ENCODE measurements at places on chromosomes 13 and 19. TPM values are rescaled to one million over a fixed set of nuclear protein-coding genes. Genes with fewer than 3 reads are reported as not detected.

Gene LYL1
- 0.92 TPM for total RNA-seq

Gene ZC3H4
- 30.0 TPM for total RNA-seq

DNA sequence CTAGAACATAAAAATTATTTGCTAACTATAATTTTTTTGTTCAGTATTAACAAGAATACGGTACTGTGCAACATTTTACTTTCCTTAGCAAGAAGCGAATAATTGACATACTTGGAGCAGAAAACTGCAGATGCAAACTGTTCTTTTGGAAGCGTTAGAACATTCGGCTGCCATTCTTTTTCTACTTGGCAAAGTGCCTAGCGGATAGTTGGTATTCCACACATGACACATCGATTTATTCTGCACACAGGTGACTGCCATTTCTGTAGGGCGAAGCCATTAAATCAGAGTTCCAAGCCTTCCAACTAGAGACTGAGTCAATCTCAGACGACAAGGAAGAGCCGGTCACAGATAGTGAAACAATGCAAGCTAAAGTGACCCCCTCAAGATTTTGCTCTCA, 117.4 kb downstream of the TRPC4 start:
- no peak for DNase-seq

- DNase-seq: no peak
These were observed 709 bp downstream of the DPP9 start for GRCh38 chr19:4722671-4723594.

- DNase-seq: peak; percentile 58
These were observed 8.2 kb downstream of the MTIF3 start for GRCh38 chr13:27442071-27442647.

GRCh38 chr13:68168448-68168847, 938.3 kb upstream of the PCDH9 start:
- DNase-seq: no peak

Gene RNF17
- not detected for total RNA-seq

DNA sequence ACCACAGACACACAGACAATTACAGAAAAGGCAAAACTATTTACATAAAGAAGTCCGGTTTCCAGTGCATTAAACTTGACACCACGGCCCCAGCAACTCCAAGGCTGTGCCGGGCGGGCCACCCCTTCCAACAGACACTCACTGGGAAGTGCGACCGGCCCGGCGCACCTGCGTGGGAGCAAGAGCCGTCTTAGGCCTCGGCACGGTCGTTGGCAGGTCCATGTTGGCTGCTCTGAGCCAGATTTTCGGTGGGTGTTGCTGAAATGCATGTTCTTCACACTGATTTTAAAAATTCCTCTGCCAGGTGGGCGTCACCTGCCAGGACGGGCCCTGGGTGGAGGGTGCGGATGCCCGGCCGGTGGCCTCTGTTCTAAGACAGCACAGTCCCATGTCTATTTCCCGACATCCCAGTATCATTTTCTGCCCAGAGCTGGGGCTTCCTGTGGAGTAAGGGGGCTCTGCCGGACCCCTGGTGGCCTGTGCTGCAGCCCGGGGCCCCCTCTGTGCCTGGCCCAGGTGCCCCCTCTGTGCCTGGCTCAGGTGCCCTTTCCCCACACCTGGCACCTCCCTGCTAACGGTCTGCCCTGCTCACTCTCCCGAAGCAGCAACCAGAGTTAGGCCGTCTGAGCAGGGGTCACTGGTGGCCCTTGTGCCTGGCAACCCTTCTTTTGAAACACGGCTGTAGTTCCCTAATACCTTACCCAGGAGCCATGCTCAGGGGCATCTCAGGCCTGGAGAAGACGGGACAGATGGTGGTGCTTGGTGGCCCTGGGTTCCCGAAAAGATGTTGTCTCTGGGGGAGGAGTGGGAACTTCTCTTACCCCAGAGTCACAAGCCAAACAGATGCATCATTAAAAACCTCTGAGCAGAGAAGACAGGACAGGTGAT, 9.2 kb downstream of the TMEM255B start:
- DNase-seq: no peak

Gene LPAR6
- total RNA-seq: 5.4 TPM

GRCh38 chr19:6999933-7000332, 21.3 kb downstream of the MBD3L2B start:
- DNase-seq: no peak

- DNase-seq: no peak
These were observed 7.1 kb upstream of the IGFL3 start for GRCh38 chr19:46131485-46132143.

GRCh38 chr19:29371251-29372090, 154.3 kb upstream of the VSTM2B start:
- DNase-seq: no peak

DNA sequence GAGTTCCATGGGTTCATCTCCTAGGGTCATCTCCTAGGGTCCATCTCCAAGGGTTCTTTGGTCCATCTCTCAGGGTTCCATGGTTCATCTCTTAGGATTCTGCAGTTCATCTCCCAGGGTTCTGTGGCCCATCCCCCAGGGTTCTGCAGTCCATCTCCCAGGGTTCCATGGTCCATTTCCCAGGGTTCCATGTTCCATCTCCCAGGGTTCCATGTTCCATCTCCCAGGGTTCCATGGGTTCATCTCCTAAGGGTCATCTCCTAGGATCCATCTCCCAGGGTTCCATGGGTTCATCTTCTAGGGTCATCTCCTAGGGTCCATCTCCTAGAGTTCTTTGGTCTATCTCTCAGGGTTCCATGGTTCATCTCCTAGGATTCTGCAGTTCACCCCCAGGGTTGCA, 4.9 kb downstream of the TMEM59L start:
- DNase-seq: no peak

DNA sequence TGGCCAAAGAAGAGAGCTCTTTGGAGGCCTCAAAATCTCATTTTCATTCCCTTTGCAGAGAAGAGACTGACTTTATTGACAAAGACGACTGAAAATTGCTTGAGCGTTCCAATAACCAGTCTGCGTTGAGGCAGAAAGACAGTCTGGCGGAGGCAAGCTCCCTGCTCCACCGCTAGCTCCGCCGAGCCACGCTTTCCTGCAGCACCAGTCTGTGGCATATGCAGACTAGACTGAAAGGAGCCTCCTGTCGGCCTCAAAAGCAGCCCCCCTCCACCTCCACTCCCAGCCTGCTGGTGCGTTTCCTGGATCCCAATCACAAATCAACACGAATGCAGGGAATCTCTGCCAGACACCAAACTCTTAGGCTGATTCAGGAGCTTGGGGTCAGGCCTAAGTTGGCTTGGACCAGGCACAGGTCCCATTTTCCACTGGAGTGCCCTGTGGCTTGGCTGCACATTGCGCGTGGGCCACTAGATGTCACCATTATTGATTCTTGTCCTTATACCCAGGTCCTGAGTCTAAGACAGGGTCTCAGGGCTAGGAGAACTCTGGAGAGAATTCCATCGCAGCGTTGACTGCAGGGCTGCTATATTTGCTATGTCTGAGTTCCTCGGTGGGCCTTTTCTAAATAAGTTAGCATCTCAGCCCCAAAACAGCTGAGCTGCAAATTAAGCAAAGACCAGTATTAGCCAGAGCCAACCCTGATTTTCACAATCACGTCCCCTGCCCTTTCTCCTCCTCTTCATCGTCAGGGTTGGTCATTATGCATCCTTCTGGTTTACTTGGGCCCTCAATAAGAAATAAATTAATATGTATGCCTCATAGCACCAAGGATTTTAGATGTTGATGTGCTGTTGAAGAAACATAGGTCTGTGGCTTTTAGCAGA, 5.2 kb upstream of the ZNF507 start:
- DNase-seq: peak; percentile 43

DNA sequence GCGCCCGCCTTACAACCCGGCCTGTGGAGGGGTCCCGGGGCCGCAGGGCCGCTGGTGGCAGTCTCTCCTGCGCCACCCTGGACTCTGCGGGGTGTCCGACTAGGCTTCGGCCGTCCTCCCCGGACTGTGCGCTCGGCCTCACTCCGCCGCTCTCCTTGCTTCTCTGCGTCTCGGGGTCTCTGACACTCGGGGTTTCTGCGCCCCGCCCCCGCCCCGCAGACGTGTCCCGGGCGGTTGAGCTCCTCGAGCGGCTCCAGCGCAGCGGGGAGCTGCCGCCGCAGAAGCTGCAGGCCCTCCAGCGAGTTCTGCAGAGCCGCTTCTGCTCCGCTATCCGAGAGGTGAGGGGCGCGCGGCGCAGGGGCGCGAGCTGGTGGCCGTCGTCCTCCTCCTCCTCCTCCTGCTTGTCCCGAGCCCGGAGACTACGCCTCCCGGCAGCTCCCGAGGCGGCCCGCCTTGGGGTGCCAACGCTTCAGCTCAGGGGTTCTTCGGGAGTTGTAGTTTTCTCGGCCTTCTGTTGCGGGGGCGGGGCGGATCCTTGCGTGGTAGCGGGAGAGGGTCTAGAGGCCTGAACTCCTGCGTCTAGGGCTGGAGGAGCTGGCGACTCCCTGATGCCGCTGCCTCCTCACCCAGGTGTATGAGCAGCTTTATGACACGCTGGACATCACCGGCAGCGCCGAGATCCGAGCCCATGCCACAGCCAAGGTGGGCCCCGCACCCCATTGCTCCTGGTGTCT, 627 bp downstream of the LIN7B start:
- DNase-seq: peak; percentile 57

Gene DNAJC3
- total RNA-seq: 28.5 TPM

DNA sequence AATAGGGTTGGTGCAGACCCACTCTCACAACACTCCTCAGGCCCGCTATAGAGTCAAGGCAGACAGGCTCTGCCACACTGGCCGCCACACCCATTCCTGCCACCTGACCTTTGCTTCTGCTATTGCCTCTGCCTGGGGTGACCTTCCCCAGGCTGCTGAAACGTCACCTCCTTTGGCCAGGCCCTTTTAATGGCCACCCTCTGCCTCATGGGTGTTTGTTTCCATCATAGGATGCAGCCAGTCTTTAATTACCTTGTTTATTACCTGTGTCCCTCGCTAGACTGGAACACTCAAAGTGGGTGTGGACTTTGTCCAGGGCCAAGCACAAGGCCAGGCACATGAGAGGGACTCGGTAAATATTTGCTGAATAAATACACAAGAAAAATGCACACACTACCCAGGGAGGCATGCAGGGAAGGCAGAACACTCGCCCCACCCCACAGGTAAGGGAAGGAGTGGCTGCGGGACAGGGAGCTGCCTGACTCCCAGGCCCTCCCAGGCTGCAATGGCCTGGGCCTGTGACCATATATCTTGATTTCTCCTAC, 3.2 kb downstream of the LSM4 start:
- DNase-seq: no peak

- peak; percentile 47 for DNase-seq
These were observed 14.6 kb upstream of the C13orf42 start for GRCh38 chr13:51125495-51126226.

Gene FCER2
- total RNA-seq: 2.3 TPM

- DNase-seq: no peak
These were observed 27.9 kb upstream of the EDNRB start for GRCh38 chr13:77946522-77946921.

Gene CYP4F12
- total RNA-seq: 0.42 TPM

Gene CATSPERD
- total RNA-seq: not detected

DNA sequence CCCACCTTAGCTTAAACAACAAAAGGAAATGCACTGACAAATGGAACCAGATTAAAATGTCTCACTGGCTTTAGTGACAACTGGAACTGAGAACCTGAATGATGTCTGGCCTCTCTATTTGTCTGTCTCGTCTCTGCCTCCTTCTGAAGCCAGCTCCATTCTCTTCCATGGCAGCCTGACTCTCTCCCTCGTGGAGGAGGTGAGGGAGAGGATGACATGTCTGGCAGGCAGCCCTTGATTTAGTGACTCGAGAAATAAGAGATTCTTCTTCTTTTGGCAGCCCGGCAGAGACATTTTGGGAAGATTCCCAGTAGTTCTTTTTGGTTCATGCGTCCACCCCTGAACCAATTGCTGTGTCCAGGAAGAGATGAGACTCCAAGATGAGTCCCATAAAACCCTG, 131.7 kb downstream of the KLF5 start:
- no peak for DNase-seq

DNA sequence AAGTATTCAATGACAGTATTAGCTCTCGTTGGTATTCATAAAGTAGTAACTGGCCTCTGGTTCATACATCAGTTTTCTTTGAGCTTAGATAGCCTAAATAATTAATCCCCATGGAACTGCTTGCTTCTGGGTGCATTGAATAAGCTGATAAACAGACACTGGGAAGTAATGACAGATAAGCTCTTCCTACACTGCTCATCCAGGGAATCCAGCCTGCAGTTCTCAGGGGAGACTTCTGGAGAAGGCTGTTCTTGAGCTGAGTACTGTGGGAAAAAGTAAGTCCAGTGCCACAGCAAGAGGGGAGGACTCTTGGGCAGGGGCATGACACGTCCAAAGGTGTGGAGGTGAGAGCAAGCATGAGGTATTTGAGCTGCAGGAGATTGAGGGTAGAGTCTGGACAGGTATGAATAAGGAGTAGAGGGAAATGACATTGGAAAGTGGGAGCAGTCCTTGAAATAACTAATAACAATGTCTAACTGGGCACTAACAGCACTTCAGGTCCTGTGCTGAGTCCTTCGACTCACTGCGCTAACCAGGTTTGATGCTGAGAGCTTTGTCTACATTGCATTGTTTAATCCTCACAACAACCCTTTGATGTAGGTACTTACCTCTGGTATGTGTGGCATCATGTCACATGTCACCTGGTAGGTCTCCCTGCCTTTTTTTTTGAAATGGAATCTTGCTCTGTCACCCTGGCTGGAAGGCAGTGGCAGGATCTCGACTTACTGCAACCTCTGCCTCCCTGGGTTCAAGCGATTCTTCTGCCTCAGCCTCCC, 7.2 kb downstream of the GARRE1 start:
- no peak for DNase-seq

DNA sequence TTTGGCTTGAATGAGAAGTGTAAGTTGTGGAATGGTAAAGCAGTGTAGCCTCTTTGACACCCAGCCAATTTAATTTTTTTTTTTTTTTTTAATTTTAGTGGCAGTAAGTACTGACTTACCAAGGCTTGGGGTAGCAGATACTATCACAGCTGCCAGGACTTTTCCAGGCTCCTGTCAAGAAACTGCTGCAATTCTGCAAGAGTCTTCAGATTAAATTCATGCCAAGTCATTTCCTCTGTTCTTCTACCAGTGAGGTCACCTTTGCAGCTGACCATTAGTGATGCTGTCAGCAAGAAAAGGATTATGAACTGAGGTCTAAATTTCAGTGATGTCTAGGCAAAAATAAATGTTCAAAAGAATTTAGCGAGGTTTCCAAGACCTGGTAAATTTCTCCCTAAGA, 91.2 kb downstream of the GGACT start:
- no peak for DNase-seq

Gene NPAS1
- 1.1 TPM for total RNA-seq

Gene LILRA5
- total RNA-seq: not detected

GRCh38 chr19:46860846-46861690, at the start of gene ARHGAP35:
Gene ARHGAP35 (plus strand): TSS chr19:46860997. CDS start chr19:46918676, 57,679 bp downstream.
- no peak for DNase-seq

- DNase-seq: no peak
These were observed 205.5 kb upstream of the SOX21 start for GRCh38 chr13:94917824-94918223.

- no peak for DNase-seq
These were observed 15.4 kb upstream of the TMEM160 start for GRCh38 chr19:47063874-47064273.

Gene ZNF625
- total RNA-seq: 0.47 TPM
